ENCODE measurements at places on chromosomes 7 and 10.

DNA sequence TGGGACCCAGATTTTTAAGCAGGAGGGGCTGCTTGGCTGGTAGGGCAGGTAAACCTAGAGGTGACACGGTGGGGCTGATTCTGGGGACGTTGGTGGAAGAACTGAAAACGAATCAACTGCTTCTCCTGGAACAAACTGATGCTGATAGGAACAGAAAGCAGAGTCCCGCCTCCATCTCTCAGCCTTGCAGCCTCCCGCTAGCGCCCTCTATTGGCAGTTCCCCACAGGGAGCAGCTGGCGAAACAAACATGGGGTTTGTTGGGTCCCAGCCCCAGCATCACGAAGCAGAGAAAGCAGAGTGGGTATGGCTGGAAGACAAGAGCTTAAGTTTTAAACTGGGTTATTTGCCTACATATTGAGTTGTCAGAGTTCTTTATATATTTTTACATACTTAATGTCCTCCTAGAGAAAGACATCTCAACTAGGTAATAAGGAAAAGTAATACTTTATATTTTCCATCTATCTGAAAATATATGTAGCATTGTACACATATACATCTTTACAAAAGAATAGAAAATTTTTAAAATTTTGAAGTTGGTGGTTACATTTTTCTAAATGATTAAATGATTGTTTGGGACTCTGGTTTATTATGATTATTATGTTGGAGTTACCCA is 42.3 kb upstream of the FOXI2 start:
- DNase-seq = no peak

GRCh38 chr7:983004-983615 is at the start of gene CYP2W1:
Gene CYP2W1, plus strand, starts transcription at chr7:983181. Its CDS starts 31 bp downstream, at chr7:983212.
- no peak for DNase-seq

DNA sequence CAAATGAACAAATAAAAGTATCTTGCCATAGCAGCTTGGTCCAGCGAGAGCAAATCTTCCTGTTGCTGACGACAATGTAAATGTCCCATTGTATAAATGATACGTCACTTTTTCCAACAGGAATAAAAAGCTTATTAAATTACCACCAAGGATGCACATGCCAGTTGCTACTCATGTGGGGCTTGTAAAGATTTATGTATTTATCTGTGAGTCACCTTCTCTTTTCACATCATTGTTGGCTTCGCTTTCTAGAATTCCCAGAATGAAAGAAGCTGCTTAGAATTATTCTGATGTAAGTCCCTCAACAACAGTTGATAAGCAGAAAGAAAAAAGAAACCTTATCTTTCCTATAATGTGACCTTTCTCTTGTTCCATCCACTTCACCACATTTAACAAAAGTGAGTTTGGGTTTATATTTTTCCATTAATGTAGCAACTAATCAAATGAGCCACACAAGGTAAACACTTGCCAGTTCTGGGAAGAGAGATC is 22.4 kb downstream of the DNAJC12 start:
- DNase-seq = peak; percentile 36

DNA sequence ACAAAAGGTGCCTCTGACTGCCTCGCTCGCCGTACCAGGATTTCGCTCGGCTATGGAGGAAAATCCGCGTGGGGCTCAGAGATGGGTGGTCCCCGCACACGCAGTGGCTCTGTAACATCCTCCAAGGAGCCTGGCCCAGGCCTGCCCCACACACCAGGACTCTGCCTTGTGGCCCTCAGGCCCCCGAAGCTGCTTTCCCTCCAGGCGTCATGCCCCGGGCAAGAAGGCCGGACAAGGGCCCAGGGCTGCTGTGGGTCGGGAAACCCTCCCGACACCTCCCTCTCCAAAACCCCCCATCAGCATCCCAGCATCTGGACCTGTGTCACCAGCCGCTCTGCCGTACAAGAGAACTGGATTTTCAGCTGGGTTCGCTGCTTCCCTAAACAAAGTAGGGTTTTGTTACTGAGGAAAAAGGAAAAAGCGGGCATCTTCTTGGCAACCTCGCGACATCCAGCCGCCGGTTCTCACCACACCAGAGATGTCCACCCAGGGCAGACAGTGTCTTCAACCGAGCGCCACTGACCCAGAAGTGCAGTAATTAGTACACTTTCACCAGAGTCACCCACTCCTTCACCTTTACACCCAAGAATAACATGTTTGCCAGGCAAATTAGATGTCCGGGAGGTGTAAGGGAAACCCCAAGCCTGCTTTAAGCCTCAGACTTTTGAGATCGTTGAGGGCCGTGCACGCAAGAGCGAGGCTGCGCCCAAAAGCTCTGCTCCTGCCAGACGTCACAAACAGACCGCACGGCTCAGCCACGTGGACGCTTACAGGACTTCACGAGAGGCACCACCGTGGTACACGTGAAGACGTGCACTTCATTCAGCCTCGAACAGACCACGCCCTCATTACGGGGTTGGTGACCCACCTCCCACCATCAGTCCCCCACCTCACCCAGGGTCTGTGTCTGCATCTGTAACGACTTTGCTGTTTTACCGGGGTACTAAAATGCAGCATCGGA is 62.2 kb downstream of the DIP2C start:
- no peak for DNase-seq

DNA sequence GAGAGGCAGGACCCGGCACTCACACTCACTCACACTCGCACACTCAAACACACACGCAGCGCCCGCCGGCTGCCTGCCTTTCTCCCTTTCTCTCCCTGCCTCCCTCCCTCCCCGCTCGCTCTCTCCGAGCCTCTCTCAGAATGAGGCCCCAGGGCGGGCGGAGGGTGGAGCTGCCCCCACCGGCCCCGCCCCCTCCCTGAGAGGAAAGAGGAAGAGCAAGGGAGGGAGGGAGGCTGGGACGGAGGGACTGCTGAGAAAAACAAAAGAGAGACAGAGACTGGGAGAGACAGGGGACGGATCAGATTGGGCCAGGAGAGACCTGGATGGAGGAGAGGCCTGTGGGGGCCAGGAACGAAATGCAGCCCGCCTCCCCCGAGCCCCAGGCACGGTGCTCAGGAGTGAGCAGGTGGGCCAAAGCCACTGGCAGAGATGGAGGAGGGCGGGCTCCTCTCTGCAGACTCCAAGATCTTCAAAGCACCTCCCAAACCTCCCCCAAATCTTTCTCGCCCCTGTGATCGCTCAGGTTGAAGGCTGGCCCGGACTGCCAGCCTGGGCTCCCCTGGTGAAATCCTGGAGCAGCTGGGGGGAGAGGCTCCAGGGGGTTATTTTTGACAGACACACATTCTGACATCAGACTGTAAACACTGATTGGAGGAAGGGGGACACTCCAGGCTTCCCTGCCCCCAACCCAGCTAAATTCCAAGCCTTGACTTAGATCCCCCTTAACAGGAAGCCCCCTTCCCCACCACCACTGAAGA is 5.1 kb downstream of the LDB1 start:
- DNase-seq = peak; percentile 83

GRCh38 chr7:33326485-33326848 is 197.1 kb downstream of the BBS9 start:
- no peak for DNase-seq

GRCh38 chr7:127892488-127893314 is 138.5 kb downstream of the LRRC4 start:
- DNase-seq = no peak

GRCh38 chr10:37269554-37270256 is 144.3 kb downstream of the ANKRD30A start:
- DNase-seq = no peak

DNA sequence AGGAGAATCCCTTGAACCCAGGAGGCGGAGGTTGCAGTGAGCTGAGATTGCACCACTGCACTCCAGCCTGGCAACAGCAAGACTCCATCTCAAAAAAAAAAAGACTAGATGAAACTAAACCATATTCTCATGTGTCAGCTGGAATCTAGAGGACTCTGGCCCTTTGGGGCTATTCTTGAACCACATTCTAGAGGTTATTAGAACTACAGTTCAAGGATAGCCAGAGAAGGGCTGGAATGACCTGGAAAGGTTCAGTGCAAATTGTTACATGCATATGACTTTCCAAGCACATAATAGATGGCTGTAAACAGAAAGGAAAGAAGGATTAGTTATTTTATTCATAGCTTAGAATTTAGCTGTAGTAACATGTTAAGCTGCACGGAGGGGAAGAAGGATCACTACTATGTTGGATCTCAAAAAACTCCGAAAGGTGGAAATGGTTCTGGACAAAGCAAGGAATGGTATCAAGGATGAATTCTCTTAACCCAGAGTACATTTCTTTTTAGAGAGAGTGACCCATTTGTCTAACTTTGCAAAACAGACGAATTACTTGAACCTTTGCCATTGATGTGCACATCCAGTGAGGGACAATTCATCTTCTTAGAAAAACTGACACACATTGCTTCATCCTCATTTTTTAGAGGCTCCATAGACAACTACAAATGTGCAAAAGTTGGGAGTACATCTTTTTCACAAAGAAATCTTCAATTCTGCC is 124.0 kb upstream of the SAMD8 start:
- DNase-seq = no peak

GRCh38 chr7:23894892-23895569 is 185.0 kb downstream of the STK31 start:
- DNase-seq = no peak

DNA sequence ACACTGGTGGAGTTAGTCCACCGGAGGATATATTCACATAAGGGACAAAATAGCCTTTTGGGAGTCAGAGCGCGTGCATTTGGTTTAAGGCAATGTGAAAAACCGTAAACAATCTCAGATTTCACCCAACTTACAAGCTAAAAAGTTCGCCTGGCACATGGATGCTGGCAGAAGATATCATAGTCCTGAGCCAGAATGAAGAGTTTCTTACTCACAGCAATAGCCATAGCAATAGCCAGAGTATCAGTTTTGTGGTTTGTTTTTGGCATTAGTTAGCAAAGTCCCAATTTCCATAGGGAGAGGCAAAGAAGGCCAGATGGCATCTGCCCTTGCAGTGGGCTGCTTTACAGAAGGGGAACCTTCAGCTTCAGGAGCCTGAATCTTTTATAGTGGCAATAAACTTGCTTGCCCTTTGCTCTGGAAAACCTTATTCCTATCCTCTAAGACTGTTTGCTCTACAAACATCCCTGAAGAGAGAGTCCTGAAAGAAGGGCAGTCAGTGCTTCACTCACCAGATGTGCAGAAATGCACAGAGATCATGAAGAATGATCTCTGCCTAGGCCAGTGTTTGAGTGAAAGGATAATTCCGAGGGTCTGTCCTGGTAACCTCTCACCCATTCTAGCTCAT is 28.7 kb upstream of the RSBN1L start:
- DNase-seq = no peak

DNA sequence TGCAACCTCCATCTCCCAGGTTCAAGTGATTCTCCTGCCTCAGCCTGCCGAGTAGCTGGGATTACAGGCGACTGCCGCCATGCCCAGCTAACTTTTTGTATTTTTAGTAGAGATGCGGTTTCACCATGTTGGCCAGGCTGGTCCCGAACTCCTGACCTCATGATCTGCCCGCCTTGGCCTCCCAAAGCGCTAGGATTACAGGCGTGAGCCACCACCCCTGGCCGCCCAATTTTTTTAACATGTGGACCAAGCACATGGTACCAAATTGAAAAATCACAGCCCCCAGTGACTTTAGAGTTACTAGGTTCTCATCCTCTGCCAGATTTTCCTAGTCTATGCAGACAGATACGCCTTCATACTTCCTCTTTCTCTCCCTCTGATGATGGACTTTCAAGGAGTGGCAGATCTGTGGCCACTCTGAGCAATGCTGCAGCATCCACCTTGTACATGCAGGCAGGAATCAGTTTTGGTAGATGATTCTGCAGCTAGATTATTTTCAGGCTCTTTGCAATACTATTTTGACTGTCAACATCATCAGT is 34.0 kb upstream of the EZH2 start:
- no peak for DNase-seq

DNA sequence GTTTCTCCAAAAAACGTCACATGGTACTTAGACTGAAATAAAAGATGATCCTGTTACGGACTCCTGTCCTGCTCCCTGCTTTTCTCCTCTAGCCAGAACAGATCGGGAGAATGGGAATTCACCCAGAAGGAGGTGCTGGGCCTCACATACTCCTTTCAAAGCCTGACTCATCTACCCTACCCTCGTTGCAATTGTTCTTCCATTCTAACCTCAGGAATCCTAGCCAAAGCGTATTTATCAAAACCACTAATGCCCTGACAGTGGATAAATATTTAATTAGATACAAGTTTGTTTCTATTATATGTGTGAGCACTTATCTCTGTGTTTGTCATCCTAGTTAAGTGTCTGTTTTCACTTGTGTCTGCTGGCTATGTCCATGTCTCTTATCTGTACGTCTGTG is 21.7 kb downstream of the ZCWPW1 start:
- peak; percentile 61 for DNase-seq

DNA sequence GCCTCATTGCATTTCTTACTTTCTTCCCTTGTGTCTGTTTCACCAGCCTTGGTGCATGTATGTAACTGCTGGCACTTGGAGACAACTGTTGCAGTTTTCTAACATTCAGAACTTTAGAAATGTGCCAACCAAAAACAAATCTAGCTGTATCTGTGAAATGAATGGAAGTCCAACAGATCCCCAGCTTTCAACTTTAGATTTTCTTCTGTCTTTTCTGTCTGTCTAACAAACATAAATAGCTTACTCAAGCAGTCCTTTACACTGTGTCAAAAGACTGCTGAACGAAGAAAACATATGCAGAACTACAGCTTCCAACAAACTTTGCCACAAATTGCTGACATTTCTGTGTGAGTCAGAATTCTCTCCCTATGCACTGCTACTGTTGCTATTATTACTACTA is 30.9 kb downstream of the SORCS1 start:
- no peak for DNase-seq

DNA sequence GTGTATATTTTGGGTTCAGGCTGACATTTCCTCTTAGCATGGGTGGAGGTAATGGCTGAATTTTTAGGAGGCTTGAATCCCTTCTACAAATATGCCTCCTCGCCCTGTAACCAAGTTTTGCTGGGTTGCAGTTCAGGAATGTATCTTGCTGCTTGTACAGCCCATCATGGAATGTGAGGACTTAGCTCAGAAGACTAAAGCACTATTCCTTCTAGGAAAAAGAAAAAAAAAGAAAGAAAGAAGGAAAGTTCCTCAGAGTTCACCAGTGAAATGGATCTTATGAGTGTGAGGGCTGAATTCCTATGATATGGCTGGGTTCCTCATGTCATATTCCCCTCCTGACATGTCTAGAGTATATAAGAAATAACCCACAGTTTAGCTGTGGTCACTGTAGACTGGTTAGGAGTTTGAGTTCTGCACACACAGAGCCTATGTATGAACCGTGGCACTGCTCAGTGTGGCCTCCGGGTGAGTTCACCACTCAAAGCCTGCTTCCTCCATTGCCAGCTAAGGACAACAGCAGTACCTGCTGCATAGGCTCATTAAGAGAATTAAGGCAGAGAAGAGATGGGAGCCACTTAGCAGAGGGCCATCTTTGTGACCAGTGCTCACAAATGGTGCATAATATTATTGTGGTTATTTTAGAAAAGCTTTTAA is 114.0 kb downstream of the TACC2 start:
- no peak for DNase-seq

- no peak for DNase-seq
Observed at GRCh38 chr7:96998744-96999143, 6.6 kb upstream of the DLX6 start.

GRCh38 chr7:159015454-159016410 is 128.9 kb downstream of the VIPR2 start:
- DNase-seq = peak; percentile 53

DNA sequence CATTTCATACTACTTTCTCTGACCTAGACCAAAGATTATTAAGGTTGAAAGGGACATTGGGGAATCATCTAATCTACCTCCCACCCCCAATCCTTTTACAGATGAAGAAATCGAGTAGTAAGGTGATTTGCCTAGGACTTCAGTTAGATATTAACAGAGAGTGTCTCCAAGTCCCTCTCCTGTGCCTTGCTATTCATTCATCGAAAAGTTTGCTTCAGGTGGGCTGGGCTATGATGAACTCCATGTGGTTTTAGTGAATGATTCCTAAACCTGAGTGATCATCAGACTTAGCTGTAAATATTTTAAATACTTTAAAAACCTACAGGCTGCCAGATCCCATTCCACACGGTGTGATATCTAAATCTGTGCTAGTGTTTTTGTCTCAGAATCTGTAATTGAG is 259.4 kb upstream of the SORCS1 start:
- no peak for DNase-seq

Data from astrocyte of the spinal cord (primary cell).